ENCODE measurements at places on chromosomes 12 and 14. TPM values are rescaled to one million over a fixed set of nuclear protein-coding genes. Genes with fewer than 3 reads are reported as not detected.

The ASIC1 gene
- 4.1 TPM for total RNA-seq

The SRSF9 gene
- total RNA-seq = 50.4 TPM

The SPX gene
- 2.6 TPM for total RNA-seq

The KRT77 gene
- not detected for total RNA-seq

The EML5 gene
- total RNA-seq = 0.56 TPM

The REC8 gene
- 8.9 TPM for total RNA-seq

The OR4K1 gene
- total RNA-seq = not detected

The TBX5 gene
- total RNA-seq = 236 TPM

The SCN8A gene
- 0.41 TPM for total RNA-seq

The TAS2R10 gene
- total RNA-seq = not detected

The UBR7 gene
- 20.5 TPM for total RNA-seq

The AQP2 gene
- 0.09 TPM for total RNA-seq

The DLK1 gene
- 3.3 TPM for total RNA-seq
